Right atrium auricular region (tissue), 2 donors: ENCODE measurements at places on chromosomes 16 and 17. TPM values are rescaled to one million over a fixed set of nuclear protein-coding genes. Genes with fewer than 3 reads are reported as not detected.

DNA sequence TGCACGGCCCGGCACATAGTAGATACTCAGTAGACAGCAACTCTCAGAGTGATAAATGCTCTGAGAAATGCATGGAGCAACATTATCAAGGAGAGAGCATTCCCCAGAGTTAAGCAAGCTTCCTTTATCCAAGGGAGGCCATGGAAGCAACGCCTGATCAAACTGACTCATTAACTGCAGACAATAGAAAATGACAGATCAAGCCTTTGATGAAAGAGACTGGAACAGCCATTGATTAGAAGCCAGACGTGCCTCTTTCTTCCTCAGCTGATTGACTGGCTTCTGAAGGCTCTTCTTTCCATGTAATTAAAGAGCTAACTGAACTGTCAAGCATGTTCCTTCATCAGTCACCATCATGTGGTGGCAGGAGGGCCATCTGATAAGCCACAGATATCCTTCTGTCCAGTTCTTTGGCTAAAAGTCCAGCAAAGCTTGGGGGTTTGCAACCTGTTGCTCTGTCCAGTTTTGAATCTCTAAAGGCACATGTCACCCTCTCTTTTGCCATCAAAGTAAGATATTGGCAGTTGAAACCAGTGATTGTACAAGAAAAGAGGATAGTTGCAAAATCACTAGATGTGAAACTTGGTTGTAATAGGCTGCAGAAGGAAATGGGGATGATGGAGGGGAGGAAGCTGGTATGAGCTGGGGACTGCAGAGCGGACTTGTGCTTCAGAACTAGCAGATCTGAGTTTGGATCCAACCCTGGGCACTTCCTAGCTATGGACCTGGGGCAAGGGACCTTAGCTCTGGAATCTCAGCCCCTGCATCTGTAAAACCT is 188.0 kb downstream of the HAPSTR1 start:
- no peak overlapping the region for H3K4me3 ChIP-seq
- no peak for DNase-seq
- H3K4me1 ChIP-seq: no peaks in the 10 kb centered on the region
- H3K36me3 ChIP-seq: no peaks in the 10 kb centered on the region
- no peaks in the 10 kb centered on the region for H3K27me3 ChIP-seq
- H3K27ac ChIP-seq: no peak overlapping the region

DNA sequence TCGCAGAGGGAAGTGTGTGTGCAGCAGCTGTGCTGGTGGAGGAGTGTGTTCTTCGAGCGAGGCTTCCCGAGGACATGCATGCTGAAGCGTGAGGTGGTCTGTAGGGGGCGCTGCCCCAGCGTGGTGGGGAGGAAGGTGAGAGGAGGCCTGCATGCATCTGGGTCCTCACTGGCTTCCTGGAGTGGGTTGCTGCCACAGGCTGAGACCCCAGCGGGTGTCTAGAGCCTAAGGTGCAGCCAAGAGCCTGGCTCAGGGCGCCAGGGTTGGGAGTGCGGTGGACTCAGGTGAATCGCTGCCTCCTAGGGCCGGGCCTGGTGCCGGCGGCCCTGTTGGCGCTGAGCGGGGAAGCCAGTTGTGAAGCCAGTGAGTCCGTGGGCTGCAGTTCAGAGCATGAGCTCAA is 7.5 kb upstream of the HSD3B7 start:
- H3K36me3 ChIP-seq: peaks cover 83% of the 10 kb centered on the region

DNA sequence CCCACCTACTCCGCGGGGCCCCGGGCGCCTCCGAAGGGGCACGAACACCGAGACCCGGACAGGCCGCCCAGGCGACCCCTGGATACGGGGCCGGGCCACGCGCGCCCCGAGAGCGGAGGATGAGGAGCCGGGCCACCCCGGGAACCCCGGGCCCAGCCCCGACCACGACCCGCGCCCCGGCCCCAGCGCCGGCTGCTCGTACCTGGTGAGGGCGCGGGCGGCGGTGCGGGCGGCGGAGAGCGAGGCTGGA is 192 bp downstream of the FASN start:
- peak overlapping the region; percentile 90 for H3K27ac ChIP-seq
- no peak for DNase-seq
- peak overlapping the region; percentile 72 for H3K4me3 ChIP-seq
- H3K4me1 ChIP-seq: no peaks in the 10 kb centered on the region

GRCh38 chr17:18772471-18772870 is 8.5 kb upstream of the TVP23B start:
- no peak overlapping the region for H3K27ac ChIP-seq
- H3K4me3 ChIP-seq: no peak overlapping the region
- no peak for DNase-seq

The TBC1D3 gene
- total RNA-seq: not detected

DNA sequence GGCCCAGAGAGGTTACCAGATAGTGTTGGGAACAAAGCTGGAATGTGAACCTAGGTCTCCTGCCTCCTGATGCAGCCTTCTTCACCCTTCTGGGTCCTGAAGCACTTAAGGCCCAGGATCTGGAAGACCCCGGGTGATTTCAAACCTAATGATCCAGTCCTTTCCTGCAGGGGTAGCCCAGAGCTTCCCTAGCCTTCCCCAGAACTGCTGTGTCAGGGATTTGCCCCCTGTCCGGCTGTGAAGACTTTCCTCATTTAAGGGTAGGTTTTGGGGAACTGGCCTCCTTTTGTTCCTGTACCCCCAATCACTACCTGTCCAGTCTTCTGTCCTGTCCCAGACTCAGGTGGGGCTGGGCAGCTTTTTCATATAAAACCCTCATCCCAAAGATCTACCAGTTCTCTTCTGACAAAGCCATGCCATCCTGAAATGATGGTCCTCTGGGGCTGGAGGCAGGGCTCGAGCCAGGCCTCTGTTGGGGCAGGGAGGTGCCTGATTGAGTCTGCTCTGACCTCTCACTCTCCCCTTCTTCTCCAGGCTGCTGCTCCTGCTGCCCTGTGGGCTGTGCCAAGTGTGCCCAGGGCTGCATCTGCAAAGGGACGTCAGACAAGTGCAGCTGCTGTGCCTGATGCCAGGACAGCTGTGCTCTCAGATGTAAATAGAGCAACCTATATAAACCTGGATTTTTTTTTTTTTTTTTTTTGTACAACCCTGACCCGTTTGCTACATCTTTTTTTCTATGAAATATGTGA is 1.3 kb downstream of the MT1X start:
- DNase-seq: no peak
- H3K4me1 ChIP-seq: peaks cover 40% of the 10 kb centered on the region
- no peaks in the 10 kb centered on the region for H3K27me3 ChIP-seq
- peak overlapping the region; percentile 86 for H3K27ac ChIP-seq
- H3K4me3 ChIP-seq: peak overlapping the region; percentile 59

GRCh38 chr16:81530296-81530721 is 85.7 kb downstream of the CMIP start:
- H3K27me3 ChIP-seq: no peaks in the 10 kb centered on the region
- no peak overlapping the region for H3K4me3 ChIP-seq
- H3K4me1 ChIP-seq: no peaks in the 10 kb centered on the region
- DNase-seq: no peak
- H3K36me3 ChIP-seq: no peaks in the 10 kb centered on the region

GRCh38 chr17:17510456-17511292 is 14.5 kb upstream of the RASD1 start:
- H3K4me3 ChIP-seq: no peak overlapping the region
- no peaks in the 10 kb centered on the region for H3K36me3 ChIP-seq
- no peaks in the 10 kb centered on the region for H3K27me3 ChIP-seq
- H3K27ac ChIP-seq: no peak overlapping the region
- DNase-seq: no peak
- H3K4me1 ChIP-seq: peaks cover 19% of the 10 kb centered on the region

DNA sequence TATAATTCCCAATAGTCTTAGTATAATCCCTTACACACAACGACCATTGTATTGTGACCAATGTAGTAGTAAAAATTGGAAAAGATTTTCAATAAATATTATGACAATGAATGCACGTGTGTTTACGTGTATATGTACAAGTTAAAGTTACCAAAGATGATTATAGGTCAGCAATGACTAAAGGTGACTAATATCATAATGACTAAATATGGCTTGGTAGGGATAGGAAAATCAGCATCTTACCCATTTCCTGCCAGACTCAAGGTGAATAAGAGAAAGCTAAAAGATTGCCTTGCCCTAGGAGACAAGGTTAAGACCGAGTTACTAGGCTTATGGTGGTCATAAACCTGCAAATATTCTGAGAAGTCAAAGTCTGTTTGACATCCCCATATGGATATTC is 34.4 kb downstream of the CPD start:
- H3K4me3 ChIP-seq: no peak overlapping the region
- no peaks in the 10 kb centered on the region for H3K4me1 ChIP-seq
- H3K27me3 ChIP-seq: no peaks in the 10 kb centered on the region
- no peak for DNase-seq
- no peaks in the 10 kb centered on the region for H3K36me3 ChIP-seq
- H3K27ac ChIP-seq: no peak overlapping the region

DNA sequence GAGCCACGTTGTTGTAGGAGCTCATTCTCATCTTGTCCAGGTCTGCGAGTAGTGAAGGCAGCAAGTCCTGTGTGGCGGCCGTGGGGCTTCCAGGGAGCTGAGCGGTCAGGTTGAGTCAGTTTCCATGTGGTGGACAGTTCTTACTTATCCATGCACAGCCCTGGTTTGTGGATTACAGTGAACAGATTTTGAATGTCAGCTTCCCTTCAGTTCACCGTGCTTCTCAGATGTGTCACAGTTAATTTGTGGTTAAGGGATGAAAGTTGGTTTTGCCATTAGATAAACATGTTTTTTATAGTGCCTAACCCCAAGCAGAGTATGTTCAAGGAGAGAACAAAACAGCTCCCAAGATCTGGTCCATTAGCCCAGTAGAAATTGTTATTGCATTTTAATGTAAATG is 103.1 kb downstream of the RPTOR start:
- no peak overlapping the region for H3K27ac ChIP-seq
- no peaks in the 10 kb centered on the region for H3K36me3 ChIP-seq
- H3K4me1 ChIP-seq: no peaks in the 10 kb centered on the region
- no peak overlapping the region for H3K4me3 ChIP-seq
- H3K27me3 ChIP-seq: no peaks in the 10 kb centered on the region
- DNase-seq: no peak

GRCh38 chr17:42720996-42721583 is 23.8 kb downstream of the EZH1 start:
- no peaks in the 10 kb centered on the region for H3K27me3 ChIP-seq
- no peak for DNase-seq
- no peaks in the 10 kb centered on the region for H3K4me1 ChIP-seq
- no peak overlapping the region for H3K27ac ChIP-seq

The COL1A1 gene
- total RNA-seq: 19.8 TPM

The METTL22 gene
- 24.3 TPM for total RNA-seq

DNA sequence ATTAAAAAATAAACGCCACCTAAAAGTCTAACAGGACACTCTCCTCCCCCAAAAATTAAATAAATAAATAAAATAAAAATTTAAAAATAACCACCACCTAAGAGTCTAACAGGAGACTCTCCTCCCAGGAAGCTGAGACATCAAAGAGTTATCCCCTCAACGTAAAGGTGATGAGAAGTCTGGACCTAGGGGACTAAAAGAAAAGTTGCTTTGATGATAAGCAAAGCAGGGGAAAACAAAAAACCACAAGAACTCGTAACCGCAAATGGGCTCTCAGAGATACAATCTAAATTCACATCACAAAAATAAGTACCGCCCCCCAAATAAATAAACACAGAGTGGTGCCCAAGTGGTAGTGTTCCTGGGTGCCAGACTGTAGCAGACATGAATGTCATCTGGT is 412.2 kb downstream of the ZFHX3 start:
- H3K27ac ChIP-seq: no peak overlapping the region
- H3K4me1 ChIP-seq: no peaks in the 10 kb centered on the region
- no peaks in the 10 kb centered on the region for H3K27me3 ChIP-seq
- no peaks in the 10 kb centered on the region for H3K36me3 ChIP-seq
- H3K4me3 ChIP-seq: no peak overlapping the region
- DNase-seq: no peak

The DERL2 gene
- 10.9 TPM for total RNA-seq

DNA sequence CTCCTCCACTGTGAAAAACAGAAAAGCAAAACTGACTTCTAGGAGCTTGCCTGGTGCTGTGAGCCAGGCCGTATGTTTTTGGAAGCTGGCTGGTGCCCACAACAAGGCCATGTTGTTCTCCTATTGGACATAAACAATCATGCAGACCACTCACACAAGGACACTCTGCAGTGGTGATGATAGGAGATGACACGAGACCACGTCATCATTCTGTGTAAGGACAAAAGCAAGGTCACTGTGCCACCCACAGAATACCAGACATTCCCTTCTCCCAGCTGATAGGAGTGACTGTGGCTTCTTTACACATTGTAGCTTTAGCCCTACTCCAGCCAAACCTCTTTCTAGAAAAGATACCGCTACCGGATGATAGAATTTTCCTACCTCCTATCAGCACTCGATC is 47.7 kb upstream of the LCMT1 start:
- peak overlapping the region; percentile 88 for H3K27ac ChIP-seq
- no peak overlapping the region for H3K4me3 ChIP-seq
- H3K36me3 ChIP-seq: no peaks in the 10 kb centered on the region
- DNase-seq: peak; percentile 67
- no peaks in the 10 kb centered on the region for H3K27me3 ChIP-seq

The RNU2-1 gene
- not detected for total RNA-seq

DNA sequence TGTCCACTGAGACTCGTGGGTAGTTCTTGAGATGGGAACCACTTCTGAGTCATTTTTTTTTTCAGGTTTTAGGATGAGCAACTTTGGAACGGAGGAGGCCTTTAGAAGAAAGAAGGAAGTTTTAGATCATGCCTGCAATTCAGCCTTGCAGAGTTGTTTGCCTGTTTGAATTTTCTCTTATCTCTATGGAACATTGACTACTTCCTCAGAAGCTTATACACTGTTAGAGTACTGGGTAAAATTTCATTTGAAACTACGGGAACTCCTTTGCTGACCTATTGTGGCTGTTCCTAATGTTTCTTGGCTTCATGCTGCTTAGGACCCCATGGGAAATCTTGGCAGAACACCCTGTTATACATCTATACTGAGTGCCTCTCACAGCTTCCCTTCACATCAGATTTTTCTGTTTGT is 70.8 kb downstream of the MAP2K6 start:
- no peaks in the 10 kb centered on the region for H3K36me3 ChIP-seq
- peak overlapping the region; percentile 27 for H3K4me3 ChIP-seq
- H3K4me1 ChIP-seq: peaks cover 13% of the 10 kb centered on the region

DNA sequence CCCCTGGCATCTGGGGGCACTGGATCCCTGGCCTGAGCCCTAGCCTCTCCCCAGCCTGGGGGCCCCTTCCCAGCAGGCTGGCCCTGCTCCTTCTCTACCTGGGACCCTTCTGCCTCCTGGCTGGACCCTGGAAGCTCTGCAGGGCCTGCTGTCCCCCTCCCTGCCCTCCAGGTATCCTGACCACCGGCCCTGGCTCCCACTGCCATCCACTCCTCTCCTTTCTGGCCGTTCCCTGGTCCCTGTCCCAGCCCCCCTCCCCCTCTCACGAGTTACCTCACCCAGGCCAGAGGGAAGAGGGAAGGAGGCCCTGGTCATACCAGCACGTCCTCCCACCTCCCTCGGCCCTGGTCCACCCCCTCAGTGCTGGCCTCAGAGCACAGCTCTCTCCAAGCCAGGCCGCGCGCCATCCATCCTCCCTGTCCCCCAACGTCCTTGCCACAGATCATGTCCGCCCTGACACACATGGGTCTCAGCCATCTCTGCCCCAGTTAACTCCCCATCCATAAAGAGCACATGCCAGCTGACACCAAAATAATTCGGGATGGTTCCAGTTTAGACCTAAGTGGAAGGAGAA is 13.5 kb downstream of the STH start:
- H3K4me1 ChIP-seq: no peaks in the 10 kb centered on the region
- H3K27me3 ChIP-seq: no peaks in the 10 kb centered on the region
- H3K27ac ChIP-seq: no peak overlapping the region
- no peaks in the 10 kb centered on the region for H3K36me3 ChIP-seq
- no peak for DNase-seq
